ENCODE measurements at places on chromosomes 2 and 18.

- DNase-seq: no peak
These were observed 94.7 kb downstream of the MMADHC start for GRCh38 chr2:149492923-149493322.

GRCh38 chr18:55314031-55314430 is 274.0 kb downstream of the TCF4 start:
- no peak for DNase-seq

DNA sequence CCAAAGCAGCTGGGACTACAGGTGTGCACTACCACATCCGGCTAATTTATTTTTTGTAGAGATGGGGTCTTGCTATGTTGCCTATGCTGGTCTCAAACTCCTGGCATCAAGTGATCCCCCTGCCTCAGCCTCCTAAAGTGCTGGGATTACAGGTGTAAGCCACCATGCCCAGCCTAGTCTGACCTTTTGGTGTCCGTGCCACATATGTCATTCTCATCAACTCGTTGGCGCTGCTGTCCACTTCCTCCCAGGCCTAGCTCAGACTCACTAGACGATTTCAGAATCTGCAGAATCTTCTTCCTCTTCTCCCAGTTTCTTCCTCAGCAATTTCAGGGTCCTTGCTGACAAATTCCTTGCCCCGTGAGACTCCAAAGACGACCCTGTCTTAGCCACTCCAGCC is 39.8 kb upstream of the DNMT3A start:
- no peak for DNase-seq

- DNase-seq: no peak
These were observed 134.9 kb upstream of the ZNF236 start for GRCh38 chr18:76687304-76687962.

- DNase-seq: no peak
These were observed 76.3 kb upstream of the ID2 start for GRCh38 chr2:8605351-8606065.

- DNase-seq: no peak
These were observed 296.5 kb downstream of the DCC start for GRCh38 chr18:52636536-52636935.
